ENCODE measurements at places on chromosomes 4 and X. TPM values are rescaled to one million over a fixed set of nuclear protein-coding genes. Genes with fewer than 3 reads are reported as not detected.

Gene PCDH11X
- total RNA-seq: not detected

Gene CFAP99
- total RNA-seq: 0.12 TPM

Gene ADGRG4
- not detected for total RNA-seq

Gene MID1
- total RNA-seq: 10.7 TPM

Gene CENPVL3
- not detected for total RNA-seq

Gene CLGN
- 0.81 TPM for total RNA-seq

Gene CENPVL2
- not detected for total RNA-seq

Gene MAGEB10
- total RNA-seq: not detected

Gene SLC4A4
- total RNA-seq: 0.40 TPM

All from aortic smooth muscle cell (primary cell).